ENCODE measurements at places on chromosomes 16 and 17.

- peaks cover 5% of the 10 kb centered on the region for H3K27me3 ChIP-seq
- H3K36me3 ChIP-seq = peaks cover 61% of the 10 kb centered on the region
- peaks cover 24% of the 10 kb centered on the region for H3K4me1 ChIP-seq
- peak; percentile 76 for DNase-seq
- H3K27ac ChIP-seq = peak overlapping the region; percentile 57
- H3K4me3 ChIP-seq = no peak overlapping the region
Observed at GRCh38 chr17:78993241-78993956, 13.7 kb upstream of the LGALS3BP start.

DNA sequence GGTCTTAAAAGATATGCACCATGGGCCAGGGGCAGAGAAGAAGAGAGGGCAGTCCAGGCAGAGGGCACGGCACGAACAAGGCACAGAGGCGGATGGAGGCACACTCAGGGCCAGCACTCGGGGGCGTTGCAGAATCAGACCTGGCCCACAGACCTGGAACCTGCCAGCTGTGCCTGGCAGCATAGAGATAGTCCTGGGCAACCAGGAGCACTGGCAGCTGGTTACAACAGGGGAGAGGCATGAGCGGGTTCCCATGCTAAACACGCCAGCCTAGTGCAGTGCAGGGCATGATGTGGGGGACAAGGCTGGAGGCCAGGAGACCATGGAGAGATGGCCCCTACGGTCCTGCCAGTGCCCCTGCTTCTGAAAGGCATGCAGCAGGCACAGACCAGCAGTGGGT lies 56.9 kb upstream of the RBFOX3 start:
- H3K4me1 ChIP-seq = peaks cover 38% of the 10 kb centered on the region
- no peak overlapping the region for H3K27ac ChIP-seq
- no peak for DNase-seq
- no peak overlapping the region for H3K4me3 ChIP-seq

DNA sequence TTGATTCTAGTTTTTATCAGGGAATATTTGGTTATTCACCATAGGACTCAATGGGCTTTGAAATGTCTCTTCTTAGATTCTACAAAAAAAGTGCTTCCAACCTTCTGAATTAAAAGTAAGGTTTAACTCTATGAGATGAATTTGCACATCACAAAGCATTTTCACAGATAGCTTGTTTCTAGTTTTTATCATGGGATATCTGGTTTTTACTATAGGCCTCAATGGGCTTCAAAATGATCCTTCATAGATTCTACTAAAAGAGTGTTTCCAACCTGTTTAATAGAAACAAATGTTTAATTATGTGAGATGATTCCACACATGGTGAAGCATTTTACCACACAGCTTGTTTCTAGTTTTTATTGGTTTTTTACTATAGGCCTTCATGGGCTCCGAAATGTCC lies 560.7 kb downstream of the KCNJ18 start:
- H3K27me3 ChIP-seq = no peaks in the 10 kb centered on the region
- DNase-seq = no peak
- H3K4me3 ChIP-seq = no peak overlapping the region
- H3K27ac ChIP-seq = no peak overlapping the region

DNA sequence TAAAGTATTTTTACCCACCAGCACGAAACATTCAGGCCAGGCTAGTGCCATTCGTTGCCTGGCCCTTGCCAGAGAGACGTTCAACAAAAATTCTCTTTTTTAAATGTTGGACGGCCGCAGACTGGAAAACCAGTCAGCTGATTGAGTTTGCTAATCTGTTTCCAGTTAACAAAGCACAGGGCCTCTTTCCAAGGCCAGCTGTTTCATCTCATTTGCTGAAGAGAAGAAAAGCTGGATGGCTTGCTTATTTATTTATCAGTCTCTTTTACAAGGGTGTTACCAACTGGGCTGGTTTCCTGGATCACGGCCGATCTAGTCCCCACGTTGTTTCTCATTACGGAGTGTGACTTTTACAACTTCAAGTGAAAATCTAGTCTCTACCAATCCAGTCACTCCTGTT lies 418.7 kb upstream of the DYNLRB2 start:
- no peak overlapping the region for H3K4me3 ChIP-seq
- no peaks in the 10 kb centered on the region for H3K36me3 ChIP-seq
- H3K27ac ChIP-seq = no peak overlapping the region
- DNase-seq = no peak
- H3K4me1 ChIP-seq = peaks cover 26% of the 10 kb centered on the region

GRCh38 chr17:77651988-77652387 lies 306.5 kb upstream of the TNRC6C start:
- H3K27ac ChIP-seq = no peak overlapping the region
- peaks cover 11% of the 10 kb centered on the region for H3K27me3 ChIP-seq
- H3K4me1 ChIP-seq = peaks cover 7% of the 10 kb centered on the region
- no peak for DNase-seq

DNA sequence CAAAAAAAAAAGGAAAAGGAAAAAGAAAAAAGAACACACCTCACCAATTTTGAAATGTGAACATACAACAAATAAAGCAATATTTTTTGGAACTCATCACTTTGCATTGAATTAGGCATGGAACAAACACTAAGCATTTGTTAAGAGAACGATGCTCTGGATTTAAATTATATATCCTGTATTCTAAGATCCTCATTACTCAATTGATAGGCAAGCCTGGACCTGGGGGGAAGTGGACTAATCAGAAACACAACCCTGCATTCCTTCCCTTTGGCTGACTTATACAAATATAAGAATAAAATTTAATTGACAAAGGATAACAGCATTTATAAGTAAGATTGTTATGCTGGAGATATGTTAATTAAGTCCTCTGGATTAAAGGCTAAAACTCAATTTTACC lies 2.2 kb downstream of the GJC1 start:
- H3K4me3 ChIP-seq = peak overlapping the region; percentile 99
- peaks cover 46% of the 10 kb centered on the region for H3K4me1 ChIP-seq
- H3K27ac ChIP-seq = peak overlapping the region; percentile 56

- H3K27me3 ChIP-seq = peaks cover 4% of the 10 kb centered on the region
- no peaks in the 10 kb centered on the region for H3K36me3 ChIP-seq
- H3K4me3 ChIP-seq = no peak overlapping the region
- H3K27ac ChIP-seq = no peak overlapping the region
- DNase-seq = no peak
Observed at GRCh38 chr17:20073055-20073979, 64.2 kb downstream of the SPECC1 start.

GRCh38 chr16:49014277-49015224 lies 267.1 kb downstream of the CBLN1 start:
- peak overlapping the region; percentile 30 for H3K27ac ChIP-seq
- H3K36me3 ChIP-seq = no peaks in the 10 kb centered on the region
- H3K27me3 ChIP-seq = peaks cover 8% of the 10 kb centered on the region
- H3K4me3 ChIP-seq = no peak overlapping the region
- DNase-seq = no peak

- no peak for DNase-seq
- no peak overlapping the region for H3K27ac ChIP-seq
- H3K4me3 ChIP-seq = no peak overlapping the region
- no peaks in the 10 kb centered on the region for H3K36me3 ChIP-seq
Observed at GRCh38 chr17:27403480-27404005, 52.7 kb upstream of the KSR1 start.

GRCh38 chr17:43846963-43847371 lies at the start of gene CD300LG:
CD300LG (plus strand) TSS chr17:43847176; CDS start chr17:43847217, 41 bp downstream.
- peaks cover 49% of the 10 kb centered on the region for H3K27me3 ChIP-seq
- no peak within 1 kb of the TSS for H3K27ac ChIP-seq
- DNase-seq = peak; percentile 33
- no peaks in the 10 kb centered on the region for H3K36me3 ChIP-seq

- no peaks in the 10 kb centered on the region for H3K27me3 ChIP-seq
- no peak for DNase-seq
- H3K36me3 ChIP-seq = peaks cover 10% of the 10 kb centered on the region
- no peak overlapping the region for H3K4me3 ChIP-seq
- peak overlapping the region; percentile 15 for H3K27ac ChIP-seq
- H3K4me1 ChIP-seq = peaks cover 54% of the 10 kb centered on the region
Observed at GRCh38 chr17:60386147-60387058, 5.5 kb downstream of the USP32 start.

- H3K27ac ChIP-seq = no peak overlapping the region
- H3K27me3 ChIP-seq = no peaks in the 10 kb centered on the region
- no peak overlapping the region for H3K4me3 ChIP-seq
- peaks cover 93% of the 10 kb centered on the region for H3K36me3 ChIP-seq
Observed at GRCh38 chr17:16081507-16082087, 82.0 kb downstream of the TTC19 start.

GRCh38 chr16:21628121-21628726 lies 24.2 kb downstream of the IGSF6 start:
- H3K4me3 ChIP-seq = no peak overlapping the region
- DNase-seq = no peak
- H3K27me3 ChIP-seq = no peaks in the 10 kb centered on the region
- H3K36me3 ChIP-seq = peaks cover 91% of the 10 kb centered on the region

DNA sequence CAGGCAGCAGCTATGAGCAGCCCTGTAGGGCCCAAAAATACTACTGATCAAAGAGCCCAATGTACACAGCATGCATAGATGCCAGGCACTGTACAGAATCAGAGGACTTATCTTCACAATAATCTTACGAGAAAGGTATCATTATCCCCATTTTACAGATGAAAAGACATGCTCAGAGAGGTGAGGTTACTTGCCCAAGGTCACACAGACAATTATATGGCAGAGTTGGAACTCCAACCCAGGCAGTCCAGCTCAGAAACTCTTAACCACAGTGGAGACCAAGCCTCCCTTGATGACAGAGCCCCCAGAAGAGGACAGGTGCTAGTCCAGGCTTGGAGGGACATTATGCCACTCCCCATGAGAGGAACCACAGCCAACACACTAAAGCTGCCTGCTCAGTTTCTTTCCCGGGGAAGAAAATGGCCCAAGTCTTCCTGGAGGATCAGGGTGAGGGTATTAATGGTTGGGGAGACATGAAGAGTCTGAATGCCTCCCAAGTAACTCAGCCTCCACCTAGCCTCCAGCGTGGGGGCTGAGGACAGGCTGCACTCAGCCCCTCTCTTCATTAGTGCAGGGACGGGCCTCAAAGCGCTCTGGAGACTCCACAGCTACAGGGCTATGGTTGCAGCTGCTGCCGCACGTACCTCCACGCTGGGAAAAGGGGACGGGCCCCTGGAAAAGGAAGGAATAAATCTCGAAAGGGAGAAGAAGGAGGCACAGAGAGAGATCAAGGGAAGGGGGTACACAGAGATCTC lies 826 bp downstream of the UNC119 start:
- no peak for DNase-seq
- peaks cover 51% of the 10 kb centered on the region for H3K4me1 ChIP-seq
- peak overlapping the region; percentile 89 for H3K4me3 ChIP-seq
- H3K27ac ChIP-seq = peak overlapping the region; percentile 59
